Stomach (tissue), 19 donors: ENCODE measurements at places on chromosomes 5 and 9.

- DNase-seq, result no peak
Measured at GRCh38 chr5:139836469-139837208, 41.0 kb downstream of the PSD2 start.

- peak; percentile 17 for DNase-seq
Measured at GRCh38 chr5:23466401-23466912, 41.0 kb upstream of the PRDM9 start.

GRCh38 chr5:119059740-119060255 lies 11.1 kb upstream of the DMXL1 start:
- no peak for DNase-seq

DNA sequence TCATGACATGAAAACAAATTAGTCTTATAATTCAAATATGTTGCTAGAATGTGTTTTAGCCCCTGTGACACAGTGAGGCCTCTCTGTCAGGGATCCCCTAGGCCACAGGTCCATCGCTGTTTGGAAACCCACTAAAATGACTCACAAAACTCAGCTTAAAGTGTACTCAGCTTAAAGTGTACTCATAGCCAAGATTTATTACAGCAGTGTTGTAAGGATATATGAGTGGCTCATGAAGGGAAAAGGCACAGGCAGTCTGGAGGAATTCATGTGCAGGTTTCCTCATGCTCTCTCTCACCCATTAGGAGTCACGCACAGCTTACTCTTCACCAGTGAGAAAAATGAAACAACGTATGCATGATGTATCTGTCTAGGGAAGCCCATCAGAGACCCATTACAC lies 24.4 kb upstream of the TGFBI start:
- DNase-seq, result no peak

DNA sequence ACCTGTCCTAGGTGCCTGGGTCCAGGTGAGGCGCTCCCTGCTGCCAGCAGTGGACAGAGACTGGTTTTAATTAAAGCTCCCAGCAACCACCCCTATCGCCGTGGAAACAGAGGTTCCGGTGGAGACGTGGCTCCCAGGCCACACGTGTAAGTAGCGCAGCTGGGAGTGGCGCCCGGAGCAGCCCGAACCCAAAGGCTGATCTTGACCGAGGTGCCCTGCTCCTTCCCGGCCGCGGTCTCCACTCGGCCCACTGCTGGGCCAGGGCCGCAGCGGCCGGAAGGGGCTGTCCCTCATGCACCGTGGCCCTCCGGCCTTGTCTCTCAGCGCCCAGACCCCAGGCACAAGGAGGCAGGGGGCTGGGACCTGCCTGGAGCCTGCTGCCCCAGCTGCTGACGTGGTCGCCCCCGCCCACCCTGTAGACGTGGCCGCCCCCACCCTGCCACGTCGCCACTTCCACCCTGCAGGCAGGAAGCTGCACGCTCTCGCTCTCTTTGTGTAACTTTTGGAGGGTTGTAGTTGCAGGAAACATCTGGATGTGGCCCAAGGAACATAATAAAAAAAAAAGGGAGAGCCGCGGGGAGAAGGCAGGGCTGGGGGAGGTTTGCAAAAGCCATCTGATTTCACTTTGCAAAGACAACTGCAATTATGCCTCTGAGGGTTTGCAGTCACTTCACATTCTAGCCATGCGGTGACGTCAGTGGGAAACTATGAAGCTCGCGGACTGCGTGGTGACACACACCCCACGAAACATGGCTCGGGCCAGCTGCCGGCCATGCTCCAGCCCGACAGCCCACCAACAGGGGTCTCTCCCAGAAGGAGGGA lies 129.9 kb downstream of the RXRA start:
- peak; percentile 61 for DNase-seq

GRCh38 chr5:6302075-6302474 lies 76.3 kb downstream of the MED10 start:
- DNase-seq, result no peak

GRCh38 chr9:27413511-27414219 lies 110.4 kb upstream of the IFNK start:
- no peak for DNase-seq

- DNase-seq, result no peak
Measured at GRCh38 chr5:168073311-168073710, 218.1 kb upstream of the WWC1 start.

GRCh38 chr5:124438903-124439281 lies 307.5 kb downstream of the ZNF608 start:
- DNase-seq, result no peak

GRCh38 chr9:96327694-96328352 lies 25.8 kb upstream of the HSD17B3 start:
- peak; percentile 35 for DNase-seq

GRCh38 chr9:70044490-70045307 lies 1.1 kb downstream of the MAMDC2 start:
- DNase-seq, result peak; percentile 31

- no peak for DNase-seq
Measured at GRCh38 chr5:123448017-123448617, 24.9 kb upstream of the CEP120 start.

- no peak for DNase-seq
Measured at GRCh38 chr5:135185481-135186065, 151.5 kb upstream of the PITX1 start.

DNA sequence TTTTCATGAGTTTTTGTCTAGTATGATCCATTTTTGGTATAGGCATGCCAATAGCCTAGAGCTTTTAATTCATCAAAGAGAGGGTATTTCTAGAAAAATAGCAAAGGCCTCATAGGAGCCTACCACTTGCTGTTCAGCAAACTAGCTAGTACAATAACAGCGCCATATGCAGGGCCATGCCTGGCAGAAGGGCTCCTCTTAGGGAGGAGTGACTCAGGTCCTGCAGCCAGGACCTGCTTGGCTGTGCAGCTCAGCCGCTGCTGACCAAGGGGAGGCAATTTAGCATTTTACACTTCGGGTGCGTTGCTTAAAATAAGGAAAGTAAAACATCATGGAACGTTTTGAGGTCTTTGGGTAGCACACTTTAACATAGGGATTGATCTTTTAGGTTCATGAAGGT lies 100.6 kb downstream of the TRIO start:
- DNase-seq, result no peak

- peak; percentile 57 for DNase-seq
Measured at GRCh38 chr9:78261403-78262001, 25.6 kb downstream of the CEP78 start.

GRCh38 chr9:17751486-17751885 lies 172.6 kb downstream of the SH3GL2 start:
- no peak for DNase-seq

GRCh38 chr5:174448662-174449061 lies 275.7 kb upstream of the MSX2 start:
- no peak for DNase-seq

DNA sequence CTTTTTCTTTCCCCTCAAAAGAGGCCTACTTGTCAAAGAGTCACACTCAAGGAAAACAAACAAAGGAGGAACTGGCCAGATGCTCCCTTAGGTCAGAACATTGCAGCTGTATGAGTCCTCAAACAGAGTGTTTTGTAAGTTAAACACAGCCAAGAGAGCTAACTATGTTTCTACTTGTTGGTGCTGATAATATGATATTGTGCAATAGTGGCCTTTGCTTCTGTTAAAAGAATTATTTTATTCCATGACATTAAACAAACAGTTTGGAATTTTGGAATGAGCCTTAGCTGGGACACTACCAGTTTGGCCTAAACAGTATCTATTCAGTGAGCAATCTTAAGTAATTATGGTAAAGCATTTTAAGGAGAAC lies 56.0 kb upstream of the TPD52L3 start:
- peak; percentile 76 for DNase-seq

GRCh38 chr5:143436871-143437270 lies 33.4 kb upstream of the NR3C1 start:
- no peak for DNase-seq

DNA sequence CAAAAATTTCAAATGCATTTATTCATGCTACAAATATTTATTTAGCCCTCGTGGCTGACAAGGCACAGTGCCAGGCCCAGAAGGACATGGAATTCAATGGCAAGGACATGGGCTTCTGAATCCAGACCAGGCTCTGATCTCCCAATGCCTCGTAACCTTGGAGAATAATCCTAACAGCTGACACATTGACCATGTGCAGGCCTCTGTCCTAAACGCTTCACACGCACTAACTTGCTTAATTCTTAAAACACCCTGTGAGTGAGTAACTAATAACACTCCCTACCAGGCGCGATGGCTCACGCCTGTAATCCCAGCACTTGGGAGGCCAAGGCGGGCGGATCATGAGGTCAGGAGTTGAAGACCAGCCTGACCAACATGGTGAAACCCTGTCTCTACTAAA lies 33.2 kb downstream of the MYO10 start:
- peak; percentile 77 for DNase-seq

GRCh38 chr9:134007150-134007549 lies 15.0 kb upstream of the VAV2 start:
- no peak for DNase-seq

- DNase-seq, result no peak
Measured at GRCh38 chr9:38229104-38229500, 160.1 kb upstream of the SHB start.

- DNase-seq, result no peak
Measured at GRCh38 chr5:72630081-72630480, 122.9 kb upstream of the ZNF366 start.

DNA sequence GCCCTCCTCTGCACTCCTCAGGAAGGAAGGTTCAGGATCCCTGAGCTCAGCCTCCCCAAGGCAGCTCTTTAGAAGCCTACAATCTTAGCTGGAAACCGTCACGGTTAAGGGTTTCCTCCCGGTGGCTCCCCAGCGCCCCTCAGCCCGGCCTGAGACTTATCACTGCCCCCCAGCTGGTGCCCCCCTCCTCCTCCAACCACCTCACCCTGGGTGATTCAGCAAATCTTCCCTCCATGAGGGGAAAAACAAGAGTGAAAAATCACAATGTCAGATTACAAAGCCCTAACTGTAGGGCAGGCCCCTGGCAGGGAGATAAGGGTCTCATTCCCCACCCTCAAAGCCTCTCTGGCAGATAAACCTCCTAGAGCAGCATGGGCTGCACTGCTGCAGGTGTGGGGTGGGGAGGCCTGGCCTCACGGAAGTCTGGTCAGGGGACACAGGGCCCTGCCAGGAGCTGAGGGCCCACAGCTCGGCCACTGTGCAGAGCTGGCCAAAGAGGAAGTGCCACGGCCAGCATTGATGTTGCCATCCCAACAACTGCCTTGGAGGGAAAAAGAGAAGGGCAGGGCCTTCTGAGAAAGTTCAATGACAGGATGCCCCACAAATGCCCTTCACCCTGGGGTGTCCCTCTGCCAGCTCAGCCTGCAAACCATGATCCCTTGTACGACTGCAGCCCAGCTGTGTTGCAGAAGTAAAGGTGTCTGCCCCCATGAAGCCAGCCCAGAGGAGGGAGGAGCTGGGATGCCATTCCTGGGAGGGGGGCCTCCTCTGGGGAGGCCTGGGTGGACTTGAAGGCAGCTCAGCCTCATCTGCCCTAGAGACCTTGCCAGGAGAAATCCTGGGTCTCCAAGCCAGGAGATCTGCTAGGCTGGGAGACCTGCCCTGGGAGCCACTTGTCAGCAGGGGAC lies 25.9 kb downstream of the GFI1B start:
- DNase-seq, result peak; percentile 46

GRCh38 chr9:71680189-71680980 lies 87.9 kb downstream of the CEMIP2 start:
- no peak for DNase-seq

GRCh38 chr5:76818844-76819831 lies at the start of gene F2RL1:
Gene F2RL1 (plus strand): TSS chr5:76819030. CDS start chr5:76819183, 153 bp downstream.
- DNase-seq, result peak; percentile 96

DNA sequence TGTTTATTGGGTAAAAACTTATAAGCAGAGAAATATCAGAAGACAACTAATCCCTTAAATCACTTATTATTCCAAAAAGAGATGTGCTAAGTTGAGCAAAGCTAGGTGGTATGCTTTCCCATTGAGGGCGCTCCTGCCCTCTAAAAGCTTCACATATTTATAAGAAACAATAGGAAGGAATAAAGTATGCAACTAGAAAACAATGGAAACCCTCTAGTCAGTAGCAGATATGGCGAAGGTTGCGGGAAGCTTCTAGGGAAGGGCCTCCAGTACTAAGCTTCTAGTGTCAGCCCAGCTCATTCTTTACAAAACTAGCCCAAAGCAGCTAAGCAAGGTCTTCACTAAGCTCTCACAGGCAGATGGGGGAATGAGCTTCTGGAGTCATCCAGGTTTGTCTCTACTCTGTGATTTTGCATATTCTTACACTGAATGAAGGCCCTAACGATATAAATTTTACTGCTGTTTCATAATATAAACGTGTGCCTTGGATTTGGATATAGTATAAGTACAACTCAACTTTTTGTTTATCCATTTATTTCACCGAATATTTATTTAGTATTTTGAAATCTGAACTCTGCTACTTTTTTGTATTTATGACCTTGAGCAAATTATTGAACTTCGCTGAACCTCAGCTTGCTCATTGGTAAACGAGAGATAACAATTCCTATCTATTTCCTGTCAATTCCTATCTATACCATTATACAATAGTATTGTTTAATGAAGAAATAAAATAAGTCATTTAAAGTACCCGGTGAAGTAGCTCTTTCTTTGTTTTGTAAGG lies 571.4 kb downstream of the ELAVL2 start:
- no peak for DNase-seq

DNA sequence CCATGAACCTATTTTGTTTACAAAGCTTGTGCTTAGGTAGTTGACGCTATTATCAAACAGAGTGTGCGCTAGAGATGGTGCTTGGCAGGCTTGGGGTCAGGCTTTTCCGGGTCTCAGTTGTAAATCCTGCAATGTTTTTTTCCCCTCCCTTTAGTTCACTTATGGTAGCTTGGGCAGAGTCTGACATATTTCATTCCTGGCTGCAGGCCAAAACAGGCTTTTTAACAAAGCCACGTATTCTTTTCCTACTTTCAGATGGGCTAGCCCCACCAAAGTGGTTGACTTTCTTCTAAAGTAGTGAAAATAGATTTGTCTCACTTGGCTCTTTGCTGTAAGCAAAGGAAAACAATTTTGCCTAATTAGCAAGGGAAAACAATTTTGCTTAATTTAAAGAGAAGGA lies 58.0 kb upstream of the FBN2 start:
- DNase-seq, result no peak

GRCh38 chr5:146791471-146791870 lies 87.1 kb downstream of the PPP2R2B start:
- no peak for DNase-seq

- peak; percentile 57 for DNase-seq
Measured at GRCh38 chr5:9157811-9158210, 388.1 kb downstream of the SEMA5A start.

GRCh38 chr9:118736406-118736805 lies 632.8 kb downstream of the BRINP1 start:
- no peak for DNase-seq
